Stimulated activated CD4-positive, alpha-beta T cell treated with anti-CD3 and anti-CD28 coated beads, TNF-alpha, amount 100 ng/mL, for 4 hours (primary cell): ENCODE measurements at places on chromosomes 16 and 17.

DNA sequence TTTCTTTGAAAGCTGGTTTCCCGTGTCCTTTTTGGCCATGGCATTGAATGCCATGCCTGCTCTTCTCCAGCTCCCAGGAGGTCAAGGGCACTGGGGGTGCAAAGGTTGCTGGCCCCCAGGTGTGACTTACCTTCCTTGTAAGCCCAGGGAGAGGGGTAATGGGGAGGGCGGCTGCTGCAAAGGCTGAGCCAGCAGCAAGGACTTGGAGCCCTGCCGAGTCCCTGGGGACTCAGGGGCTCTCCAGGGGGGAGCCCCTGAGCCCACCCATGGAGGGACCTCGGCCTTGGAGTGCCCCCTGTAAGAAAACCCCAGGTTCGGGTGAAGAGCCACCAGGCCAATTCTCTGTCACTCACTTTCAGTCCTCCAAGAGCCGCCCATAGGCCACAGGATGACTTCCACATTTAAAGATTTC, 5.9 kb upstream of the CCL22 start:
- DNase-seq: no peak

DNA sequence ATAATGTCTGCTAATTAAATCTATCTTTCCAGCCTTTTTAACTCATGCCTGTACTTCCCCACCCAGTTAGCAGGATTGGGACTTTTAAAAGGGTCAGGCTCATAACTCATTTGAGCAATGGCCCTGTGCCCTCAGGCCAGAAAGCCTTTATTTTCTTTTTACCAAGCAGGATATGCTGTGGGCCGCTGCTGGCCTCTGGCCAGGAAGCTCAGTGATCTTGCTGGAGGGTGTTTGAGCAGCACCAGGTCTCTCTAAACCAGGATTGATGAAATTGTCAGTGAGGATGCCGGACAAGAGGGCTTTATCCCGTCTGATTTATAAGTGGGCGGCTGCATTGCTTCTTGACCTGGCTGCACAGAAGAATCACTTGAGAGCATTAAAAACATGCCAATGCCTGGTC, 187.8 kb downstream of the RAB11FIP4 start:
- no peak for DNase-seq

DNA sequence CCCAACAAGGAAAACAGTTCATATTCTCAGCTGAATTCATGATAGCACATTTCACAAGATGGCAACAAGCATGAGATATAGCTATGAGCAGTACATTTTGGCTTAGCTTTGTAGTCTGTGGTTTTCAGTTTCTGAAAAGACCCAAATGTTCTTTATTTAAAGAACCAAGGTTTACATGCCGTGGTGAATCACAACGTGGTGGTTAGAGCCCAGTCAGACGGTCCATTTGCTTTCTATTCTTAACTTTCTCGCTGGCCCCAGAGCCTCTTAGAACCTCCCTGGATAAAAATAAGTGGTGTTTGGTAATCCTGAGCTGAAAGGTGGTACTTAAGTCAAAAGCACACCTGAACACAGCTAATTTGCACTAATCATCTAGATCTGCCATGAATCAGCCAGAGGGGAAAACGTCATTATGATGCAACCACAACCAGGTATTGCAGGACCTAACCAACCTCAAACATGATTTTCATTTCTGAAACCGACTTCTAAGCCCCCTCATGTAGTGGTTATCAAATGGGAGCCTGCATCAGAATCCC, 18.6 kb upstream of the HAPSTR1 start:
- no peak for DNase-seq

GRCh38 chr17:70820276-70820675, 650.9 kb downstream of the KCNJ2 start:
- DNase-seq: no peak

GRCh38 chr17:58630883-58631522, 60.8 kb downstream of the TEX14 start:
- no peak for DNase-seq

DNA sequence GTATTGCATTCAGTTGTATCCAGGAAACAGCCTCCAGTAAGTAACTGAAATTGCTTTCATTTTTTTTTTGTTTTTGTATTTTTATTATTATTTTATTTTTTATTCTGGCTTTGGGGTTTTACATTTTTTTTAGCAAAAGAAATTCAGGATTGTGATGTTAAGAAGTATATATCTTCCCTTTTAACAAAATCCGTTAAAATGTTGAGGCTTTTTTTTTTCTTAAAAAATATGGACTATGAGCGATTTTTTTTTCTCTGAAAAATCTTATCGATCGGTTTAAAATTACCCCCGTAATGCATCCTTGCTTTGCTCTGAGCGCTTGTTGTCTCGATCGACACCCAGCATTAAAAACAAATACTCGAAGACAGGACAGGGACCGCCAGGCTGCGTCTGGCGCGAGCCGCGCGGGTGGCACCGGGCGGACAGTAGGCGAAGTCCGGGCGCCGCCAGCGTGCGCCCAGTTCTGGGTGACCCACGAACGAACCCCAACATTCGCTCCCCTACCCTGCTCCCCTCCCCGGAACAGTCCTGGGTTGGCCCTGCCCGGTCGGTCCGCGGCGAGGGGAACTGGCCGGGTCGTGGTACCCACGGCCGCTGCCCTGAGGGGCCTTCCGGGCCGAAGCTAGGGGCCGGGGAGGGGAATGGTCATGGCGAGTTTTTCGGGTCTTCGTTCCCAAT, 482 bp downstream of the BAHCC1 start:
- no peak for DNase-seq

DNA sequence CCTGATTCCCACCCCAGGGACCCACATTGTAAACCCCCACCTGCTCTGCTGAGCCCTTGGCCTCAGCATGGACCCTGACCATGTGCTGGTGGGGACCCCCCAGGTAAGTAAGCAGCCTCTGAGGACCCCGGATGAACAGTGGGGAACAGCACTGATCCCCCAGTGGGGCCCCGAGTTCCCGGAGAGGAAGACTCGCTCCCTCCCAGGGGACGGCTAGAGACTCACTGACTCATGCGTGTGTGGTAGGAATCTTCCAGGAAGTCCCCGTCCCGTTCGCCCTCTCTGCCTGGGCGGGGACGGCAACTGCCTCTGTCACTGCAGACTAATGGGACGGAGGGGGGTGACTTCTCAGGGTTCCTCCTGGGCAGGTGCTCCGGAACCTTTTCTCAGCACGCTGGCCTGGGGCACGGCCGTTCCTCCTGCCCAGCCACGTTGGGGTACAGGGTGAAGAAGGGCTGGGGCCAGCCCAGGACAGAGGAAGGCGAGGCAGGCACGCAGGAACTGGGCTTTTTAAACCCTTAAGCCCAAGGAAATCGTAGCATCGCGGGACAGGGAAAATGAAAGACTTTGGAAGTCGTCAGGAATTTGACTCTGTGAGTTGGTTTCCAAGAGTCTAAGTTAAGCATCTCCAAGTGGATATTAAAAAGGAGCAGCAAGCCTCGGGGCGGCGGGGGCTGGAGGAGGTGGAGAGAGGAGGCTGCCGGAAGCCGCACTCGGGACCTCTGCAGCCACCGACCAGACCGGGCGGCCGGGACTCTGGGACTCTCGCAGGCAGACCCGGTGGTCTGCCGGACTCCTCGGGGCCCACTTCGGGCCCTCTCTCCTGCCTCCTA, 178.7 kb downstream of the SEC14L1 start:
- peak; percentile 70 for DNase-seq

DNA sequence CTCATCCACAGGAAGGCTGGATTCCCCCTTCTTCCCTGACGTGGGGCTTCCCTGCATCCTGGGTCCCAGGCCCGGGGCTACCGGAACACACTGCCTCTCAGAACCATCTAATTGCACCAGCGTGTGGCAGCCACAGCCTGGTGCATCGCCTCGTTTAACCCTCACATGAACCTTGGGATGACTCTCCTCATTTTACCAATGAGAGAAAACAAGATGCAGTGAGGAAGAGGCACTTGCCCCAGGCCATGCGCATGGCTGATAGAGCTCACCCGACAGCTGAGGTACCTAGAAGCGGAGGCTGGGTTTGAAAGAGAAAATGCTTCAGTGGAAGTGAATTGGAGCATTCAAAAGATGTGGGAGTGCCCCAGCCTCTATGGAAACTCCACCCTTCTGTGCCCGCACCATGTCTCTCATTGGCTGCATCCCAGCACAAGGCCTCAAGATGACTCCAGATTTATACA, 162.3 kb downstream of the KATNIP start:
- no peak for DNase-seq

GRCh38 chr17:1067282-1067956, 70.5 kb downstream of the TIMM22 start:
- no peak for DNase-seq

- DNase-seq: no peak
Observed at GRCh38 chr17:60579551-60579950, 20.4 kb upstream of the PPM1D start.

- no peak for DNase-seq
Observed at GRCh38 chr17:58873926-58874325, 118.3 kb downstream of the PPM1E start.

GRCh38 chr17:7249214-7249613, 2.3 kb downstream of the CTDNEP1 start:
- DNase-seq: no peak

GRCh38 chr17:82772026-82772425, 20.2 kb downstream of the TBCD start:
- DNase-seq: no peak

- DNase-seq: no peak
Observed at GRCh38 chr17:73788111-73788510, 143.9 kb upstream of the SDK2 start.

GRCh38 chr17:71183066-71183660, 937.7 kb upstream of the SOX9 start:
- no peak for DNase-seq

DNA sequence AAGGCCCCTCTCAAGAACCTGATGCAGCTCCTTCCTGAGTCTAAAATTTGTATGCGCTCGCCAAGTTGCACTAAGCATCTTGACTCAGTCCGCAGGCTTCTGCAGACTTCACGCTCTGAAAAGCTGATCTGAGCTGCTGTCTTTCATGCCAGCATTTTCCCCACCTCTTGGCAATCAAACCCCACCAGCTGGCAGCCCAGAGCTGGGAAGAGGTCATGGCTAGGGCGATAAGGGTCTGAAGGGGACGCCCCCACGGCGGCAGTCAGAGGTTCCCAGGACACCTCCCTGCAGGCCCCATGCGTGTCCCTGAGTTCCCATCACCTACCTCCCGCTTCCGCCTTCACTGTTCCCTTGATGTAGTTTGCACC, 5.1 kb upstream of the UNC13D start:
- no peak for DNase-seq
